ENCODE measurements at places on chromosomes 16 and 17. TPM values are rescaled to one million over a fixed set of nuclear protein-coding genes. Genes with fewer than 3 reads are reported as not detected.

DNA sequence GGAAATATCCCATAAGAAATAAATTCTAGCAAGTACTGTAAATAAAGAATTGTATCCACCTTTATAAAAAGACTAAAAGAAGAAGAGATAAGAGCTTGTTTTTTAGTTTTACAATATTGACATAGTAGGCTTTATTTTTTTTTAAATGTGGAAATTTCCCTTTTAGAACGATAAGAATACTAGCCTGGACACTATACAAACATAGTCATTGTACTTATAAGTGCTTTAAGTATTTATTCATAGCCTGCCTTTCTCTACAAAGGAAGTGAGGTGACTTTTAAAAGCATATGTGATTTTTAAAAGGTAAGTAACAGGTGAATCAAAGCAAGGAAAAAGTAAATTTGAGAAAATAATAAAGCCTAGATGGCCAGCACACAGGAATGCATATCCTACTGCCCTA, 17.7 kb downstream of the TOX3 start:
- no peak for DNase-seq

- DNase-seq = peak; percentile 17
These were observed 56.5 kb downstream of the RNF213 start for GRCh38 chr17:80316927-80317705.

GRCh38 chr17:57587193-57587969, 157.7 kb downstream of the CCDC182 start:
- no peak for DNase-seq

DNA sequence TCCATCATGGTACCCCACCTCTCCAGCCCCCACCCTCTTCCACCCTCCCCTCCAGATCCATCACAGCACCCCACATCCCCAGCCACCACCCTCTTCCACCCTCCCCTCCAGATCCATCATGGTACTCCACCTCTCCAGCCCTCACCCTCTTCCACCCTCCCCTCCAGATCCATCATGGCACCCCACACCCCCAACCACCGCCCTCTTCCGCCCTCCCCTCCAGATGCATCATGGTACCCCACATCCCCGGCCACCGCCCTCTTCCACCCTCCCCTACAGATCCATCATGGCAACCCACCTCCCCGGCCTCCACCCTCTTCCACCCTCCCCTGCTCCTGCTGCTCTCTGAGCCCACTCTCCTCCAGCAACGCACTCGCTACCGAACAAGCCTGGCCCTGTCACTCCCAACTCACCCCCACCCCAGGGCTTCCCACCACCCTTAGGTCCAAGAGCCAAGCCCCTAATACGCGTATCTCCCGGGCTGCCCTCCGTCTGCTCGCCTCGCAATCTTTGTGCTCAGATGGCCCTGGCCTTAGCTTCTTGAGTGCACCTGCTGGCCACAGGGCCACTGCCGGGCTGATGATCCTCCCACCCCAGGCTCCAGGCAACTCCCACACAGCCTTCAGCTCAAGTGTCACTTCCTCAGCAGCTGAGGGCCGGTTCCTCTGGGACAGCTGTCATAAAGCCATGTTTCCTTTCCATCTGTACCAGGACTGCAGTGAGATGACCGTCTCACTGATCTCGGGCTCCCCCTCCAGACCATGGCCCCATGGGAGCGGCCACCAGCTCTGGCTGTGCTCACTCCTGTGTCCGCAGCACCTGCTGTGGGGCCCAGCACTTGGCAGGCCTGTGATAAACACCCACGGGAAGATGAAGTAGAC, 25.5 kb downstream of the KDM8 start:
- DNase-seq = no peak

GRCh38 chr16:85839681-85840240, 40.3 kb downstream of the COX4I1 start:
- DNase-seq = no peak

- DNase-seq = no peak
These were observed 27.8 kb downstream of the ARHGAP27 start for GRCh38 chr17:45404870-45405249.

GRCh38 chr17:32772453-32773025, 104.4 kb downstream of the MYO1D start:
- DNase-seq = no peak

GRCh38 chr16:30797670-30798309, 10.8 kb upstream of the ZNF629 start:
- no peak for DNase-seq

- peak; percentile 77 for DNase-seq
These were observed 1.3 kb upstream of the HIC1 start for GRCh38 chr17:2053380-2054261.

- no peak for DNase-seq
These were observed 4.6 kb downstream of the UBTF start for GRCh38 chr17:44214896-44215295.

GRCh38 chr17:72185564-72185963, 64.7 kb downstream of the SOX9 start:
- DNase-seq = peak; percentile 32

DNA sequence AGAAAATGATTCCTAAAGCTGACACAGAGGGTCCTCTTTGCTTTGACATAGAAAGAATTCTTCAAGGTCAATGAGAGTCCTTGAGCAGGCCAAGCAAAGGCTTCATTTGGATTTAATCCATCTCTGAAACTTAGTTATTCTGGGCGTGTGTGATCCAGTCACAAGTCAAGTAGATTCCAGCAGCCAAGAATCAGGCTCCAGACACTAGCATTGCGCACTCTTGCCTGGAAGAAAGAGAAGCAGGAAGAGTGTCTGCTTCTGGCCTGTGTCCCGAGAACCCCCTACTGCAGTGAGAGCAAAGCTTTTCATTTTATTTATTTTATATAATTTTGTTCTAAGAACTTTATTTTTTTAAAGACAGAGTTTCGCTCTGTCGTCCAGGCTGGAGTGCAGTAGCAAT, 88.2 kb upstream of the CACNG5 start:
- no peak for DNase-seq

DNA sequence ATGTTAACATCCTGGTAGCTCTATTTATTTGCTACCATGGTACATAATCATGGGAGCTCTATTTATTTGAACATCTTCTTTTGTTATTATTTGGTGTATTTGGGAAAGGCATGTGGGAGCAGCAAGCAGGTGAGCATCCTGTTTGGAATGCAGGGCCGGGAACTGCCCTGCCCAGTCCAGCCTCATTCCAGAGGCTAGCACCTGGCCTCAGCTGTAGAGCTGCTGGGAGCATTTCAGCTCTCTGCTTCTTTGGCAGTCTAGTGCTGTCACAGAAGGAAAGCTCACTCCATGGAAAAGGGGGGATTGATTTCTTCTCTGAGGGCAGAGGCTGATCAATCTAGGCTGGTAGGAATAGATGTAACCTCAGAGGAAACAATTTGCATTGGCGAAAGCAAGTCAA, 112.5 kb downstream of the WWOX start:
- DNase-seq = no peak

GRCh38 chr17:42339221-42339620, 49.0 kb downstream of the STAT3 start:
- DNase-seq = no peak

GRCh38 chr17:70539132-70539924, 370.0 kb downstream of the KCNJ2 start:
- no peak for DNase-seq

GRCh38 chr16:86736502-86736901, 158.2 kb downstream of the FOXL1 start:
- no peak for DNase-seq

- DNase-seq = peak; percentile 46
These were observed 36.2 kb downstream of the YPEL2 start for GRCh38 chr17:59367657-59368045.

GRCh38 chr16:72898216-72898825, 149.6 kb downstream of the ZFHX3 start:
- DNase-seq = no peak

DNA sequence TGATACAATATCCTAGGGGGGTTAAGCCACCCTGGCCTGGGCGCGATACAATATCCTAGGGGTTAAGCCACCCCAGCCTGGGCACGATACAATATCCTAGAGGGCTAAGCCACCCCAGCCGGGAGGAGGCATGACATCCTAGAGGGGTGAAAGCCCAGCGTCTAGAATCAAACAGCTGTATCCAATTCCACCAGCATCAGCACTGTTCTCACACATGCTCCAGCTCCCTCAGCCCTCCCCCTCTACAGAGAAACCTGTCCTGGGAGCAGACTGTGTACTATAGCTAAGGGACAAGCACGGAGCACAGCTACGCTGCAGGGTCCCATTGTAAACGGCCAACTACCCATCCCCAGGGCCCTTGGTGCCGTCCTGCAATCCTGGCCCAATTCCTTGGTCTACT, 6.2 kb downstream of the GINS2 start:
- no peak for DNase-seq

GRCh38 chr17:35740997-35741931, 9.8 kb downstream of the RASL10B start:
- no peak for DNase-seq

GRCh38 chr16:3554351-3554928, 22.8 kb downstream of the NLRC3 start:
- DNase-seq = no peak

DNA sequence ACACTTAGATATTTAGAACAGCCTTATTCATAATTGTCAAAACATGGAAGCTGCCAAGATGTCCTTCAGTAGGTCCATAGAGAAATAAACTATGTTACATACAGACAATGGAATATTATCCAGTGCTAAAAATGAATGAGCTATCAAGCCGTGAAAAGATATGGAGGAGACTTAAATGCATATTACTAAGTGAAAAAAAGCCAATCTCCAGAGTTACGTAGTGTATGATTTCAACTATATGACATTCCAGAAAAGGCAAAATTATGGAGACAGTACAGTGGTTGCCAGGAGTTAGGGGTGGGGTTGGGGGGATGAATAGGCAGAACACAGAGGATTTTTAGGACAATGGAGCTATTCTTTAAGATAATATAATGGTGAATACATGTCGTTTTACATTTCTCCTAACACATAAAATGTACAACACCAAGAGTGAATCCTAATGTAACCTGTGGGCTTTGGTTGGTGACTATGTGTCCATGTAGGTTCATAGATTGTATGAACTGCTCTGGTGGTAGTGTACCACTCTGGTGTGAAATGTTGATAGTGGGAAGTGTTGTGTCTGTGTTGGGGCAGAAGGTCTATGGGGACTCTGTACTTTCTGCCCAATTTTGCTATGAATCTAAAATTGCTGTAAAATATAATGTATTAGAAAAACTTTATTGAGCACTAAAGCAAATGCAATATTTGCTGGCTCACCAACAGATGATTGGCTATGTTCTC, 122.6 kb downstream of the USP22 start:
- no peak for DNase-seq

DNA sequence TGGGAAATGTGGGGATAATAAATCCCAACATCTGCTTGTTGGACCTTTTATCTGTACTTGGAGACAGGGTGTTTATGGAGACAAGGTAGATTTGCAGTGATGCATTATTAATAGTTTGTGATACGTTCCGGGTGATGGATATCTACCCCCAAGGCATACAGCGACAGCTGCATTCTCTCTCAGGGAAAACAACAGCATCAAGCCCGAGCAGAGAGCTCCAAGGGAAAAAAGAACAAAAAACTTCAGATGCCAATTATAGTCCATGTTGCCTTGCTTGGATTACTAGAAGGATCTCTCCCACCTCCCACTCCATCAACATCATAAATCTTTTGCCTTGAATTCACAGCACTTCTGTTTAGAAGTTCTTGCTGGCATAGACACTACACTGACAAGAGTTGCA, 187.5 kb upstream of the CDH11 start:
- DNase-seq = no peak

- peak; percentile 13 for DNase-seq
These were observed 11.8 kb upstream of the ZNF23 start for GRCh38 chr16:71473891-71474290.

DNA sequence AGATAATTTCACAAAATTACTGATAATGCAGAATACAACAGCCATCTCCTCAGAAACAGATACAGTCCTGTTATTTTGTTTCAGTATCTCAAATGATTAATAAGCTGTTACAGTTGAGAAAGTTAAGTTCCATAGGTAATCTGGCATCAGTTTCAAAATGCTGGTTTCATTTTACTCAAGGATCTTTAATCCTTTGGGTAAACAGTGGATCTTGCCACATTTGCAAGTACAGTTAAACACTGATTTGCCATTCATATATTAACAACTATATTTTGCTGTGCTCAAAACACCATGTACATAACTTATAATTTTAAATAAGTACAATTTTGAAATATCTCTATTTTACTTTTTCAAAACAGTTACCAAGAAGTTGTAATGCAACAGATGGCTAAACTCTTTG, 31.2 kb downstream of the RPGRIP1L start:
- DNase-seq = no peak

GRCh38 chr16:68656751-68657150, 11.6 kb downstream of the CDH3 start:
- no peak for DNase-seq

The CES5A gene
- not detected for total RNA-seq

The PYY gene
- total RNA-seq = not detected

The FBXL16 gene
- not detected for total RNA-seq

The GRB7 gene
- total RNA-seq = under 0.01 TPM

The SKAP1 gene
- not detected for total RNA-seq

The ITGAD gene
- not detected for total RNA-seq

The KRTAP4-11 gene
- total RNA-seq = not detected

The ZG16 gene
- not detected for total RNA-seq

The KCNJ18 gene
- not detected for total RNA-seq

The CCL16 gene
- not detected for total RNA-seq

Data from fibroblast of lung (primary cell).